Fibroblast of upper back skin (primary cell): ENCODE measurements at places on chromosomes 11 and 22.

DNA sequence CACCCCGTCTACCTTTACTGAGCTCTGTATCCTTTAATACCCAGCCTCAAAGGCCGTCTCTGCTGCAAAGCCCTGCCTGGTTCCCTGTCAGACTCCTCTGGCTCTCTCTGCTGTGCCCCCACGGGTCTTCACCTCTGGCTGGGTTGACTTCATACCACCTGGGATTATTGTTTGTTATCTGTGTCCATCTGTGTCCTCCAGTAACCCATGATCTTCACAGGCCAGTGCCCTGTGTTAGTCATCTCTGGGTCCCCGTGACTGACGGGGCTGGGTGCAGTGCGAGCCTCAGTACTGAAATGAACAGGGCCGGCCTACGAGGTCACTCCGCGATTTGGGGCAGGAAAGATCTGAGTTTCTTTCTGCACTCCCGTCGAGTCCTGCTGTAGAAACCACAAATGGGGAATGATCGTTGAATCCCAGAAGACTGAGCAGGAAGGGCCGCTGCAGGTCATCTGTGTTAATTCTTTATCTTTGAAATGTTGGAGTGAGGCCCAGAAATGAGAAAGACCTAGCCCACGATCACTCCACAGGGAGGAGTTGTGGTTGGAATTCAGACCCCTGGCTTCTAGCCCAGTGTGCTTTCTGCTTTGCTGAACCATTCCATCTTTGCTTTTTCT is 12.3 kb upstream of the TUB start:
- peak; percentile 95 for DNase-seq

DNA sequence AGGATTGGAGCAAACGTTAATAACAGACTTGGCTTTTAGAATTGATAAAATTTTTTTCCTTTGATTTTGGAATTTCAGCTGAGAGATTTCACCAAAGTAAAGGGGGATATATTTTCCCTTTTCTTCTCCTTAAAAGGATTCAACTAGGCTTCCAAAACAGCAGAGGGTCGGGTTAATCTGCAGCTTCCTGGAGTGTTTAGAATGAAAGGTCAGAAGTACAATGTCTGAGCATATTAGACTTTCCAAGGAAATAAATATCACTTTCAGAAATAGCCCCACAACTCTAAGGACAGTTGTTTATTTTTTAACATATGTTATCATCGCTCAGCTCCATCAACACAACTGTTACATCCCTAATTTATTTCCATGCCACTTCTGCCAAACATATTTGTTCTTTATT is 1532.9 kb upstream of the RAG2 start:
- DNase-seq, result no peak

GRCh38 chr11:60889869-60890311 is 16.5 kb downstream of the PRPF19 start:
- DNase-seq, result no peak

- peak; percentile 57 for DNase-seq
Observed at GRCh38 chr22:18012531-18012930, 11.8 kb downstream of the MICAL3 start.

- peak; percentile 39 for DNase-seq
Observed at GRCh38 chr11:105297463-105297862, 157.9 kb upstream of the CARD18 start.

GRCh38 chr11:19868281-19868821 is 155.7 kb downstream of the NAV2 start:
- DNase-seq, result peak; percentile 95

DNA sequence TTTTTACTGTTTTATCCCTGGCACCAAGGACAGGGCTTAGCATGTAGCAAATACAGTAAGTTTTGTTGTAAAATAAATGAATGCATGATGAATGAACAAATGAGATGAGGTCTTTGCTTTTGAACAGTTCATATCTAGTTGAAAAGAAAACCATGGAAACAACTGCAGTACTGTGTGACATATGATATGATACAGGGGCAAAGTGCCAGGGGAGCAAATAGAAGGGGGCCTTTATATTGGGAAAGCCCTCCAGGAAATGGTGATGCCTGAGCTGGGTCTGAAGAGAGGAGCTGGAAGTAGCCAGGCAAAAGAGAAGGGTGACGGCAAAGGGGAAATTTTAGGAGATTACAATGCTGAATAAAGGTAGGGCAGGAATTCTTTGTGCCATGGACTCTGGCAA is 63.8 kb upstream of the UCP3 start:
- DNase-seq, result no peak

- DNase-seq, result peak; percentile 14
Observed at GRCh38 chr11:7251836-7252682, at the start of gene SYT9. SYT9 (plus strand) TSS chr11:7251904; CDS start chr11:7252187, 283 bp downstream.

- DNase-seq, result peak; percentile 9
Observed at GRCh38 chr11:112453601-112454577, 193.2 kb upstream of the PLET1 start.

DNA sequence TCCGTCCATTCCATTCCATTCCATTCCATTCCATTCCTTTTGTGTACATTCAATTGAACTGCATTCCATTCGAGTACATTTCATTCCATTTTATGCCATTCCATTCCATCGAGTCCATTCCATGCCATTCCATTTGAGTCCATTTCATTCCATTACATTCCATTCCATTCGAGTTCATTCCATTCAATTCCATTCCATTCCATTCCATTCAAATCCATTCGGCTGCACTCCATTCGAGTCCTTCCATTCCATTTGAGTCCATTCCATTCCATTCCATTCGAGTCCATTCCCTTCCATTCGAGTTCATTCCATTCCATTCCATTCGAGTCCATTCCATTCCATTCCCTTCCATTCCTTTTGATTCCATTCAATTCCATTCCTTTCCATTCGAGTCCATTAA is 4800.6 kb upstream of the OR11H1 start:
- DNase-seq, result no peak

- peak; percentile 18 for DNase-seq
Observed at GRCh38 chr11:121578251-121578976, 125.6 kb upstream of the SORL1-AS1 start.

GRCh38 chr11:128057786-128058395 is 529.5 kb downstream of the ETS1 start:
- DNase-seq, result no peak

DNA sequence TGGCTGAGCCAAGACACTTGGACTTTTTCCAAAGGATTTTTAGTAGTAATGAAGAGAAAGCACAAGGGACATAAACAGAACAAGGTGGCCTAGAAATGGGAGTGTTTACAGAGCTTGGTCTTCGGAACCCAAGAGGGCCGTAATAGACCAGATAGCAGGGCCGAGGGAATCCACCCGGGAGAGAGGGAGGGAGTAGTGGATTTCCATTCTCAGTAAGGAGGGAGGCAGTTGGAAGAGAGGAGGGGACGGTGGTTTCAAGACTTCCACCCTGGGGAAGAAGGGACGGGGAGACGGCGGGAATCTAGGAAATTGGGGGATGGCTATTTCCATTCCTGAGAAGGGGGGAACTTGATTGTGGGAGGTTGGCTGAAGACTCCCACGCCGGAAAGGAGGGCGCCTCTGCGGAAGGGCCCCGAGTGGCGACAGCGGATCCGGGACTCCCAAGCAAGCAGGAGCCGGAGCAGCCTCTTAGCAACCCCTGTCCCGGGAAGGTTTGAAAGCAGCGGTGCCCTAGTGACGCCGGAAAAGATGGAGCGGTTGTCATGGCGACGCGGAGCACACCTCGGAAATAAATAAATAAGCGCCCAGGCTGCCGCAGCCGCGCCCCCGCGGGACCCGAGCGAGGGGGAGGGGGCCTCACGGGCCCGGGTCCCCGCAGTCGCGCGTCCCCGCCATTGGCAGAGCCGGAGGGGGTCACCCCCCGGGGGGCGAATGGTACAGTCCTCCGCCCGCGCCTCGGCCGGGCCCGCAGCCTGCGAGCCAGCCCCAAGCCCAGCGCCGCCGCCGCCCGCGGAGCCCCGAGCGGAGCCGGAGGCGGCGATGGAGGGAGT is 31.6 kb downstream of the EIF3F start:
- DNase-seq, result peak; percentile 60

GRCh38 chr22:43185860-43186261 is 1.1 kb downstream of the TTLL12 start:
- DNase-seq, result peak; percentile 27

- no peak for DNase-seq
Observed at GRCh38 chr11:11400121-11400520, 47.1 kb upstream of the CSNK2A3 start.

GRCh38 chr11:5922749-5923426 is 19.2 kb upstream of the OR56A3 start:
- DNase-seq, result no peak

GRCh38 chr22:29224859-29225410 is 19.2 kb downstream of the EMID1 start:
- no peak for DNase-seq

GRCh38 chr11:129414144-129414872 is 38.7 kb downstream of the BARX2 start:
- no peak for DNase-seq

DNA sequence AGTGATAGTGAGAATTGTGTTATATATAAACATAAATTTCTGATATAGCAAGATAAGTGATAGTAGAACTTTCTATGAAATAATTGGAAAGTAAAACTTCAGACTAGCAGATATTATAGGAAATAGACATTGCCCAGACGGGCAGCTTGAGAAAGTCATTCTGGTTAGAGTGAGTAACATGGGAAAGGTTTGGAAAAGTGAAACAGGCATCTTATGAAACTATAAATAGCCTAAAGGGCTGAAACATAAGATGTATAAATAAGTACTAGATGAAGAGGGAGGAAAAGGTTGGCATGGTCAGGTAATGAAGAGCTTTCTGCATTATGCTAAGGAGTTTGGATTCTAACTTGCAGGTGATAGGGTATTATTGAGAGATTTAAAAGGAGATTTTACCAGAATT is 101.3 kb downstream of the DYNC2H1 start:
- no peak for DNase-seq

GRCh38 chr22:20390394-20390907 is 3.5 kb upstream of the ZNF74 start:
- no peak for DNase-seq

DNA sequence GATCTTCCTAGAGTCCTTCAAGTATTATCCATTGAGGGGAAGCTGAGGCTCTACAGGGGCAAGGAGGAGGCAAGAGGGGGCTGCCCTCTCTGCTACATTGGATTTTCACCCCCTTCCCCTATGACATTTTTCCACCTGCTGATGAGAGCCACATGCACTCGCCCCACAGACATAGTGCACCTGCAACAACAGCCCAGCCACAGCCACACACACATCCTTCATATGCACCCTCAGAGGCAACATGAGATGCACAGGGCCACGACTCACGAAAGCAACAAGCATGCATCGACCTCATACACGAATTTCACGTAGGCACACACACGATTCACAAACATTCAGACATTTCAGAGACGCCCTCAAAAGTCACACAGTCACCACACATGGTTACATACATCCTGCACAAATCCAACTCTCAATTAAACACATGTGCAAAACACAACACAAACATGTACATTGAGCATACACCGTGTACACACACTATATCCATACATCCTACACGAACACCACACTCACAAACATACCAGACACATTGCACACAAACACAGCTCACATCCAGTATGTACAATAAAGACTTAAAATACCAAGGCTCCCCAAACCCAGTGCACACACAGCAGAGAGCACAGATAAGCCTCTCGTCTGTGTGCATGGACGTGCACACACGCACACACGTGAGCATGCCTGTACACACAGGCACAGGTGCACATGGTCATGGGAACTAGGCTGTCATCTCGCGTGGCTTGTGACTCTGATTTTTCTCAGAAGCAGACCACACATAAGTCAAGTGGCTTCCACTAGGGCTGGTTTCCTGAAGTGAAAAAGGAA is 6.3 kb upstream of the LRRC32 start:
- DNase-seq, result no peak

DNA sequence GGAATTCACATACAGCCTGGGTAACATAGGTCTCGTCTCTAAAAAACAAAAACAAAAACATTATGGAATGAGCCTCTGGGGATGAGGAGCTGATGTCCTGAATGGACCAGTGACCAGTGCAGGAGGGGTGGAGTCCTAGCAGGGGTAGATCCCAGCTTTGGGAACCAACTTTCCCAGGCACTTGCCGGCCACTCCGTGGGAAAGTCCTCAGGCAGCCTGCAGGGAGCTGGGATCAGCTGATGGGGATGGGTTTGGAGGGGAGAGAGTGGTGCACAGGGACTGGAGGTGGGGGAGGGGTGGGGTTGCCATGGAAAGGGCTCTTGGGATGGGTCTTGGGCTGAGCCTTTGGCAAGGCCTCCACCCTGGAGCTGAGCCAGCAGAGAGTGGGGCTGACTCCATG is 19.1 kb downstream of the MGAT3 start:
- DNase-seq, result no peak

GRCh38 chr11:129386795-129387397 is 11.2 kb downstream of the BARX2 start:
- DNase-seq, result peak; percentile 5

- DNase-seq, result peak; percentile 72
Observed at GRCh38 chr11:44564670-44565210, 723 bp upstream of the CD82 start.

GRCh38 chr22:26585104-26585790 is 4.7 kb downstream of the TPST2 start:
- peak; percentile 86 for DNase-seq

DNA sequence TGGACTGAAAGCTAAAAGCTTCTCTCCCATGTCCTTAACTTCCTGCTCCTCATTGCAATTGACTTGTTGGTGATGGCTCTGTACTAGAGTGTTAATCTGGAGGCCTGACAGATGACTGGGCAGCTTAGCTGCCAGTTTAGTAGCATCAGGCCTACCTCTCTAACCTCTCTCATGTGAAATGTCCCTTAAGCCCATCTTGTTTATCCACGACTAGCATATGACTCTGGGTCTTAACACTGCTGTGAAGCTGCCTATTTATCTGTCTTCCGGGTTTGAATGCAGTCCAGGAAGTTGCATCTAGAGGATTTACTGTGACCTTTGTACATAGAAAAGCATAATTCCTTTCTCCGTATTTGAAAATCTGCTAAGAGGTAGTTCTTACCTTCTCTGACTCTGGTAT is 85.3 kb upstream of the HORMAD2 start:
- DNase-seq, result peak; percentile 24

- no peak for DNase-seq
Observed at GRCh38 chr11:74677131-74677530, 54.1 kb downstream of the CHRDL2 start.

DNA sequence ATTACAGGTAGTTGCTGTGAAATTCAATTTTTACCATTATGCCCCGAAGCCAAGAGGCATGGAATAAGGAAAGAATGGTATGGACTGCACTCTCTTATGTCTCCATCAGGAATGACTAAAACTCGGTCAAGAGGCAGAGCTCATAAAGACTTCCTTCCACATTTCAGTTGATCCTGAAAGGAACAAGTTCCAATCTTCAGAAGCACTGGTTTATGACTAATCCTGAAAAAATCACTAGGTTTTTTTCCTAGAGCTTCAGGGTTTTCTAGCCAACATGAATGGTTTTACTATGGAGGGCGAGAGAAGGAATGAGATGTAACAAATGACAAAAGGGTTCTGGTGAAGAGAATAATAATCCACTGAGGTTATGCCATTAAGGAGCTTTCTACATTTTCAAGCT is 832.2 kb downstream of the NTM start:
- DNase-seq, result peak; percentile 74

GRCh38 chr11:68447015-68447801 is 13.3 kb upstream of the PPP6R3 start:
- peak; percentile 64 for DNase-seq

GRCh38 chr11:75498556-75499255 is 27.0 kb downstream of the GDPD5 start:
- peak; percentile 30 for DNase-seq
